ENCODE measurements at places on chromosomes 2 and 18.

GRCh38 chr18:63410792-63411191, 11.5 kb downstream of the VPS4B start:
- DNase-seq: no peak

- no peak for DNase-seq
Measured at GRCh38 chr18:70160073-70160678, 45.3 kb downstream of the RTTN start.

GRCh38 chr2:46012618-46013240, 284.5 kb upstream of the EPAS1 start:
- DNase-seq: no peak

GRCh38 chr2:179106676-179107428, 56.9 kb upstream of the CCDC141 start:
- no peak for DNase-seq

GRCh38 chr2:8849327-8849726, 11.9 kb upstream of the KIDINS220 start:
- no peak for DNase-seq

DNA sequence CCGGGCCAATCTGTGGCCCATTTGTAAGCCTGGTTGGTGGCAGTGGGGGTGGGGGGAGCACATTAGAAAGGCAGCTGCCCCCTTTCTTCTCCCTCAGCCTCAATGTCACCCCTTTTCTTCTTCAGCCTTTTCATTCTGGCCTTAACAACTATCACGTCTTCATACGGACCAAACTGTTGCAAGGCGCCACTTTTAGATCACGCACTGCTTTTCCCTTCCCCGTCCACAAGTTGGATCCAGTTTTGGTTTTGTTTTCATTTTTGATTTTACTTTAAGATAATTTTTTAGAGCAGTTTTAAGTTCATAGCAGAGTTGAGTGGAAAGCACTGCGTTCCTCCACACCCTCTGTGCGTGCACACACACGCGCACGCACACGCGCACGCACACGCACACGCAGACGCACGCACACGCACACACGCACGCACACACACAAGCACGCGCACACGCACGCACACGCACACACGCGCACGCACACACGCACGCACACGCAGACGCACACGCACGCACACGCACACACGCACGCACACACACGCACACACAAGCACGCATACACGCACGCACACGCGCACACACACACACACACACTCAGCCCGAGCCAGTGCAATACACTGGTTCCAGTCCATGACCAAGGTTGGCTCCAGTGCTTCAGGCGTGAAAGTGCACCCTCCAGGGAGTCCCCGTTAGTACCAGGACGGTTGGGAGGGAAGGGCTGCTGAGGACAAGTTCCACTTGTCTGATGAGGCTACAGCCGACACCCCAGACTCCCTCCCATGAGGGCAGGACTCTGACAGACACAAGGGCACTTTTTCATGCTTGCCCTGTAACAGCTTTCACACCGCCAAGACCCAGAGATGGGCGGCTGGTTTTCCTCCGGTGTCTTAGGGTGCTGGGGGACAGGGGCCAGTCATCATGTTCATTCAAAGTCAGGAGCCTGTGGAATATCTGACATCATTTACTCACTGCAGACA, 22.4 kb downstream of the FBLN7 start:
- DNase-seq: no peak

- no peak for DNase-seq
Measured at GRCh38 chr2:174518395-174518794, 31.6 kb upstream of the GPR155 start.

DNA sequence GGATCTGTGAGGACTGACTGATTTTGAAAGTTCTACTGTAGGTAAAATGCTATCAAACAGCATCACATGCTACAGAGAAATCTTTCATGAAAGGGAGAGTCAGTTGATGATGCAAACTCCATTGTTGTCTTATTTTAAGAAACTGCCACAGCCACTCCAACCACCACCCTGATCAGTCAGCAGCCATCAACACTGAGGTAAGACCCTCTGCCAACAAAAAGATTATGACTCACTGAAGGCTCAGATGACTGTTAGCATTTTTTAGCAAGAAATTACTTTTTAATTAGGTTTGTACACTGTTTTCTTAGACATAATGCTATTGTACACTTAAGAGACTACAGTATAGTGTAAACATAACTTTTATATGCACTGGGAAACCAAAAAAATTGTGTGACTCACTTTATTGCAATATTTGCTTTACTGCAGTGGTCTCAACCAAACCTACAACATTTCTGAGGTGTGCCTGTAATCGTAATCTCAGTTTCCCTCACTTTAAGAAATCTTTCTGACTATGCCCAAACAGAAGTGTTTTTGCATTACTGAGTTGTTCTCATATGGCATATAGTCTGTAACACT, 42.8 kb downstream of the METTL8 start:
- no peak for DNase-seq

DNA sequence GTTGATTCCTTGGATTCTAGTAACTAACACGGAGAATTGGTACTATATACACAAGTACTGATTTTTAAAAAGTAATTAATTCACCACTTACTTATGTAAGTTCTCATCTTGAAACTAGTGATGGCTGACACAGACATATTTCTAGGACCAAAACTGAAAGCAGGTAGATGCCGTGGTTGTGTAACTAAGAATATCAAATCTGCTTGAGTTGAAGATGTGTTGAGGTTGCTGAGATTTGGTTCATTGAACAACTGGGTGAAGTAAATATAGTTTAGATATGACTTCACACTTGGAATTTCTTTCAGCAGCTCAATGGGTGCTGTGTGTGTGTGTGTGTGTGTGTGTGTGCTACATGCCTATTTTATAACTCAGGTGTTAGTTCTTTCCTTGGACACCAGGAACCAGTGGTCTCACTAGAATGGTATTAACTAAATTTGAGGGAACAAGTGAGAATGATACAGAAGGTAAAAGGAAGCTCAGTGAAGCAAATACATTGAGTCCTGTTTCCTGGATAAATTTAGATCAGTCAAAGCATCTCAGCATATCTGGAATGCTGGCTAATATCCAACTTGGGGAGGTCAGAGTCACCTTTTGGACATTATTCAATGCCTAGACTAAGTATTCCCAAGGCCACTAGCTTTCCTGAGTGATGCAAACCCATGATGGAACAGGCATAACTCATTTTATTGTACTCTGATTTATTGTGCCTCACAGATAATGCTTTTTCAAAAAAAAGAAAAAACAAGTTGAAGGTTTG, 110.7 kb upstream of the ZEB2 start:
- no peak for DNase-seq

- DNase-seq: no peak
Measured at GRCh38 chr18:50461251-50461650, 86.4 kb downstream of the SKA1 start.

DNA sequence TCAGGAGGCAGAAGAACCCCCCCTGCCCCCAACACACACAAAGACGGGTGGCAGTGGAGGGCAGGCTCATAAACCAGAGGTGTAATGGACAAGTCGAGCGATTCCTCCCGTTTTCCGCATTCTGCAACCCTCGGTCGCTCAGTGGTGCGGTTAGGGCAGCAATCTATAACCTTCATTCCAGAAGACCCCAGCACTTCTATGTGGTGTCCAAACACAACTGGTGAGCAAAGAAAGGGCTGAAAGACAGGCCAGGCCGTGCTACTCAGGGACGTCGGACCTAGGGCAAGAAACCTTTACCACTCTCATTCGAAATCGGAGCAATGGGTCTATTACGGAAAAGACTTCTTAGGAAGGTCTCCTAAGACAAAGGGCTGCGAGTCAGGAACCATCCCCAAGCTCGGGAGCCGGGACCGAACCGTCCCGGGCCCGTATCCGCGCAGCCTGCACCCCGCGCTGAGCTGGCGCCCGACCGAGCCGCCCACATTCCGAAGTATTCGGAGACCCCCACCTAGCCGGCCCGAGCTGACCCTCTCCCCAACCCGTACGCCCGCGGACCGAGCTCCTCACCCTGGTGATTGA, 568 bp downstream of the ARL5A start:
- DNase-seq: peak; percentile 49

GRCh38 chr18:24033641-24034412, 19.3 kb downstream of the TTC39C start:
- no peak for DNase-seq

- DNase-seq: no peak
Measured at GRCh38 chr2:231905026-231905425, 21.2 kb downstream of the NPPC start.

- DNase-seq: no peak
Measured at GRCh38 chr2:134011936-134012586, 241.8 kb upstream of the MGAT5 start.

GRCh38 chr2:48287976-48288375, 242.0 kb upstream of the STON1 start:
- no peak for DNase-seq

DNA sequence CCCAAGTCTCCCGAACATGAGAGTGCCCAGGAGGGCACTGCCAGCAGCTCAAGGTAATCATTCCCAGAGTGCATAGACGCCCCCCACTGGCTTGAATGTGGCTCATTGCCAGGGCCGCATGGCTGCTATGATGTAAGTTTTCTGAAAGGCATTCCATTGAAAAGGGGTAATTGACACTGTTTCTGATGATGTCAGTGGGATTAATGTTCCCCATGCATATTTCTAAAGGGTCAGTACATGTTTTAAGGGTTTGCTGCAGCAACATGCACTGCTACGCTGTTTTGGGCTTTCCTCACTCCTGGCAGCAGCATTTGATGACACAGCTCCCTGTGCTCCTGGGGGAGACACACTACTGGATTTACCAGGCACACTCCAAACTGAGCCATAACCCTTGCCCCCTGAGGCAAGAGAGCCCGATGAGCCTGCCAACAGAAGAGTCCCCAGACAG, 36.7 kb downstream of the KIAA2012 start:
- DNase-seq: no peak

GRCh38 chr2:2107627-2108026, 223.4 kb downstream of the MYT1L start:
- no peak for DNase-seq

DNA sequence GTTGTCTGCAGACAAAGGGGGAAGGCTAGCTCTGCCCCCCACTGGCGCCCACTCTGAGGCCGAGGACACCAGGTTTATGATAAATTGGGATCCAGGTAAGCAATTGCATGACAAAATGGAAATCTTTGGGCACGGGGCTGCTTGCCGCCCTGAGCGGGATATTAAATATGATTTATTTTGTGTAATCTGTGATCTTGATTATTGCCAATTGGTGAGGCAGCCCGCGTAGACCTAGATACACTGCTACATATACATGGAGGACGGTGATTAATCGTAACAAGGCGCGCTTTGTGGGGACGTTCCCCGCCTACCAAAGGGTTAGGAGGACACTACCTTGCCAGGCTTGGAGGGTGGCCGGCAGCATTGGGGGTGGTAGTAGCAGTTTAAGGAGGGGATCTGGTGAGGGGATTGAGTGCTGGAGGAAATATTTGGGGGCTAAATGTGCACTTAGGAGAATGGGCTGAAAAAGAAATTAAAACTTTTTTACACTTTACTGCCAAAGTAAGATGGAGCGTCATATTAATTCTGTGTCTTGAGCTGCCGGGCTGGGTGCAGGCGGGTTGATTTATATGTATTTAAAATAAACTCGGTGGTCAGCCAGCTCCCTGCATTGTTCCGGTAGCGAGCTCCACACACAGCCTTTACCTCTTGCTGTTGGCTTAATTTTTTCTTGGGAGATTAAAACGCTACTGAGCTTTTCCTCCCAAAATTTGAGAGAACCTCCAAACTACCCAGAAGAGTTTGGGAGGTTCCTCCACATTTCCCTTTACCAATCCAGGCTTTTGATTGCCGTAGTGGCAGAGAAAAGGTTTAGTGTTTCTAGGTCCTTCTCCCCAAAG, 4.1 kb downstream of the HOXD3 start:
- no peak for DNase-seq

- DNase-seq: no peak
Measured at GRCh38 chr2:159010963-159011362, 42.5 kb downstream of the TANC1 start.

GRCh38 chr2:26144953-26145680, 27.8 kb upstream of the GAREM2 start:
- peak; percentile 77 for DNase-seq

Measured in activated T-cell treated with anti-CD3 and anti-CD28 coated beads, Interleukin-2, amount 50 U/mL, for 48 hours (primary cell).